ENCODE measurements at places on chromosomes 6 and 20.
A peak's percentile ranks its signal among the peaks of the same experiment; 100 is the strongest.

- DNase-seq: no peak
These were observed 260.8 kb downstream of the ZFAND3 start for GRCh38 chr6:38080360-38080759.

DNA sequence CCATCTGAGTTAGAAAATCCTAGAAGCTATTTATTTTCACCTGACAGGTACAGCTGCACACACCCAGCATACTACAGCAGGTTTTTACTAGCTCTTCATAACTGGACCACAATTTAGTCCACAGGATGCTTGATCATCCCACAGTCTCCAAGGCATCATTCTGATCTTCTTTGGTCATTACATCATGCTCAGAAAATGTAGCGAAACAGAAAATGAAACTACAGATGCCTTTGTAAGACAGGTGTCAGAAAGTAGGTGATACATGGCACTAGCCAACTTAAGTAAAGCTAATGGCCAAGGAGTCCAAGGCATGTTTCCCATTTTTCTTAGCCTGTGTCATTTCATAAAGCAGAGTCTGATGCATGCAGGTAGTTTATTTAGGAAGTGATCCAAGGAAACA lies 102.3 kb downstream of the HTR1B start:
- no peak for DNase-seq

DNA sequence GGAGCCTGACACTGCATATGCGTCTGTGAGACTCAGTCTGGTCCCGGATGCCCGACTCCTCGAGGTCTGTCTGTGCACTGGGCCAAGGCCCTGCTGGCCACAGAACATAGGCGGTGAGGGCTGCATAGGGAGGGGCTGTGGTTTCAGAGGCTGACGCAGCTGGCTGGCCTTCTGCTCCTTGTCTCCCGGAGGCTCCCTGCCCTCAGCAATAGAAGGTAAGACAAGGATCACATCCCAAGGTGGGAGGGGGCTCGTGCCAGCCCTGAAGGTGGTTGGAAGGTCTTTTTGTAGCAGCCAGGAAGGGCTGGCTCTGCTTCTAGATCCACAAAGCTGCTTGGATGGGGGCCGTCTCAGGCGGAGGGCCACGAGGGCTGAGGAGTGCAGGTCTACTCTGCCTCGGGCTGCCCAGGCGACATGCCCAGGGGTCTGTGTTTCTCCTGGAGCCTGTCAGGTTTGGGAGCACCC lies 239.8 kb upstream of the SULF2 start:
- DNase-seq: peak; percentile 95

DNA sequence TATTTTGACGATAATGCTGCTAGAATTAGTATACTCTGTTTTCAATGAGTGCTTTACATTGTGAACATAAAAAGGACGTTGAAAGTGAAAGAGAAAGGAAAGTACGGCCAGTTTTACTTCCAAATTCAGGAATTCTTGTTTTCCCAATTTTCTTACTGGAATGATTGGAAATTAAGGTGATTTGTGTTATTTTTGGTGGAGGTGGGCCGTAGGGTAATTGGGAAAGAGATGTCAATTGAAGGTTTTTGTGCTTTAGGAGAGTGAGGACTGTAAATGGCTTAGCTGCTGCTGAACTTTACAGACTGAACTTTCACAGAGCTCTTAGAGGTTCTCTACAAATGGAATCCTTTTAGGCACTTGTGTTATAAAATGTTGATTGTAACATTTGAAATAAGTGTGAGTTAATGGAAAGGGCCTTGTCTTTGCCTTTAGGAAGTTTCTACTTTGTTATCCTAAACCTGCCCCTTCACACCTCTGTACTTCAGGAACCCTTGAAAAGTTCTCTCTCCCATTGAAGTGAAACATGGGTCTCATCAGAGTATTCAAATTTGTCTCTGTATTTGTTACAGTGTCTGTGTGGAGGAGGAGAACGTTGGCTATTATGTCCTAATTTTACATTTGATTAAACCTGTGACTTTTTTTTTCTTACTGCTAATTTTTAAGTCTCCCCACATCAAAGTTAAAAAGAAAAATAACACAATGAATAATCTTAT lies 256.4 kb downstream of the ARID1B start:
- no peak for DNase-seq

DNA sequence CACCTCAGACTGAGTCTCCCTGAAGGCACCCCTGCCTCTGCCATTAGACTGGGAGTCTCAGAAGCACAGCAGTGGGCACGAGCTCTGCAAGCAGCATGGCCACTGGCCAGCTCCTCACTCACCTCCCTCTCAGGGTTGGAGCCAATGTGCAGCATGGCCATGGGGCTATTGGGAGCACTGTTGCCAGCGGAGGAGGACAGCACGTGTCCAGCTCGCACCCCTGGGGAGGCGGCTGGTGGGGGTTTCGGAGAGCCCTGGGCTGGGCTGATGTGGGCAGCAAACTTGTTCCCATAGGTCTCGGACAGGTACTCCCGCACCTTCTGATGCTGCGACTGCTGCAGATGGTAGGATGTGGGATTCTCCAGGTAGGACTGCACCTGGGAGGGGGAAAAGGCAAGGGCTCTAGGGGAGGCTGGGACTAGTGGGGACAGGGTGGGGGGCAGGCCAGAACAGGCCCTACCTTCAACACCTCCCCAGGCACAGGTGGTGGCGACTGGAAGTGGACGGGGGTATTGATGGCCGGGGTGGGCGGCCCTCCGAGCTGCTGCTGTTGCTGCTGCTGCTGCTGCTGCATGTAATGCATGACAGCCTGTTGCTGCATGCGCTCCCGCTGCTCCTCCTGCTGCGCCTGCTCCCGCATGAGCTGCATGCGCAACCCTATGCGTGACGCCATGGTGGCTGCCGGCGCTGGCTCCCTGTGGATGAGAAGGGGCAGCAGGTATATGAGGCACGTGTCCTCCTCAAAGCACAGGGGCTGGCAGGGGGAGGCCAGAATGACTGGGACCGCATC lies 44.7 kb downstream of the TFEB start:
- DNase-seq: no peak

- DNase-seq: no peak
These were observed 85.0 kb upstream of the CEP85L start for GRCh38 chr6:118736440-118736839.

DNA sequence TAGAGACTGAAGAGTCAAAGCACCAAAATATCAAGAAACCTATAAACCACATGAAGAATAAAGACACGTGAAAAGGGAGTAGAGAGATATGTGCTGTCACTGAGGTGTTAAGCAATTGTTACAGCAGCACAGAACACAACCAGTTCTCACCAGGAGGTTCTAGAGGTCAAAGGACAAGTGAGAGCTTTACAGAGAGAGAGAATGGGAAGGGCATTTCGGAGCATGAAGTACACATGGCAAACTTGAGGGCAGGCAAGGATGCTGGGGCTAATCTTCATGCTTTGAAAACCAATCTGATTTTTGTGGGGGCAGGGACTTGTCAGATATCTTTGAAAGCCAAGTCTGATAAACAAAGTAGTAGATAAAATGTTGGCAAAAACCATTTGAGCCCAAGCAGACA lies 142.3 kb upstream of the NRSN1 start:
- no peak for DNase-seq

- no peak for DNase-seq
These were observed 19.1 kb downstream of the MDFI start for GRCh38 chr6:41657131-41658094.

DNA sequence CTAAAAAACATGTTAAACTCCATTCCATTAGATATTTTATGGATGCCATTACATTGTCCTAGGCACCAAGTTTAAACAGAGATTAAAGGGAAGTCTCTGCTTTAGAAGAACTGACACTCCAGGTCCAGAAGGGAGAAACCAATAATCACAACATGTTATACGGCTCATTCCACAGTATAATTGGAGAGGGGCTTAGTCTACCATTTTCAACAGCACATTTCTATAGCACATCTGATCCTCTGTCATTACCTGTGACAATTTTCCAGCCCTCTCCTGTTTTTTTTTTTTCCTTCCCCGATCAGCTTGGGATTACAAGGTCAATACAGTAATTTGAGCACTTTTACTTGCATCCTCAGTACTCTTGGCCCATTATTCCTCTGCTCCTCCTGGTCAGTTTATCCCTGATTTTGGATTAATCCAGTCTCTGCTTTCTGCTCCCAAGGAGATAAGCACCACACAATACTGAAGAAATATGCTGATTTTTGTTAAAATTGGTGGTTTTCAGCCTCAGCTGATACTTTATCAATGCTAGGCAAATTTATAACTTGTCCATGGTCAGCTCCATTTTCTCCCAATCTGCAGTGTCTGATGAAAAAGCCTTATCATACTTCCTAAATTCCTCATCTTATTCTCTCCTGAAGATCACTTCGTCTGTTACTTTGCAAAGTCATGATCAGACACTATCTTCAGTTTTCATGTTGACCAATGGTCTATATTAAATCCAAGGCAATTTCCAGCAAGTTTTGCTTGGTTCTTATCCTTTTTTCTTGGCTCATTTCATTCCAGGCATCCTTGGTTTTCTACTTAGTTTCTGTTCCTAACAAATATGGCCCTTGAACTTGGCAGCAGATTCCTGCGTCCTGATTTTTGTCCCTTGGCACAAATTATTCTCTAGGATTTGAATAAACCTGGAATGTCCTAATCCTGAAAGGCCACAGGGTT lies 30.8 kb upstream of the SYNCRIP start:
- DNase-seq: no peak

GRCh38 chr6:106855117-106855516 lies 119.4 kb downstream of the CD24 start:
- DNase-seq: peak; percentile 6

DNA sequence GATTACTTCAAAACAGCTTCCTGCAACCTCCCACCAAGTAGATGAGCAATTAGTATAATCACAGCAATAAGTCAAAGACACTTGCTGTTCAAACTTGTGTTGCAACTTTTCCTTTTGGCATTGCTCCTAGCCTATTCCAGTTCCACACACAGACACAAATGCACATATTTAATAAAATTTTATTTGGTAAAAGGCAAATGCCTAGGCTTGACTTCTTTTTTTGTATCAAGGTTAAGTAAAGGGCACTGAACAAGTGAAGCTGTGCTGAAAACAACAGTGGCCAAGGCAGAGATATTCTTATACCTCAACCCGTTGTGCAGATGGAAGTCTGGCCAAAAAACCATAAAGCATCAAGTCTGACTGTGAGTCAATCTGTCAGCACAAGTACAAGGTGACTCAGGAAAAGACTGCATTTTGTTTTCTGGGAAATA lies 708.4 kb upstream of the CITED2 start:
- DNase-seq: peak; percentile 90

DNA sequence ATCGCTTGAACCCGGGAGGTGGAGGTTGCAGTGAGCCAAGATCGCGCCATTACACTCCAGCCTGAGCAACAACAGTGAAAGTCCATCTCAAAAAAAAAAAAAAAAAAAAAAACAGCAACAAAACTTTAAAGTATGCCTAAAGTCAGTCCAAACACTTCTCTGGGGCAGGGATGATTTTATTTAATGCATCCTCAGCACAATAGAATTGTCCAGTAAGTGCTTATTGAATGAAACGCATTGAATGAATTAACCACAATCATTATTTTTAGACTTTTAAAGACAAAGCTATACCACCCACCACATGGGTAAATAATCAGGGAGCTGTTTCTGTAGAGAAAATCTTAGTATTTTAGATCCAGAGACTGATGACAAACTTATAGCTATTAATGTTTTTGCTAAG lies 16.6 kb upstream of the CTAGE9 start:
- no peak for DNase-seq

- DNase-seq: no peak
These were observed 277.7 kb downstream of the ADGB start for GRCh38 chr6:146876271-146877151.

GRCh38 chr6:89148016-89148750 lies 2.3 kb downstream of the PM20D2 start:
- no peak for DNase-seq

DNA sequence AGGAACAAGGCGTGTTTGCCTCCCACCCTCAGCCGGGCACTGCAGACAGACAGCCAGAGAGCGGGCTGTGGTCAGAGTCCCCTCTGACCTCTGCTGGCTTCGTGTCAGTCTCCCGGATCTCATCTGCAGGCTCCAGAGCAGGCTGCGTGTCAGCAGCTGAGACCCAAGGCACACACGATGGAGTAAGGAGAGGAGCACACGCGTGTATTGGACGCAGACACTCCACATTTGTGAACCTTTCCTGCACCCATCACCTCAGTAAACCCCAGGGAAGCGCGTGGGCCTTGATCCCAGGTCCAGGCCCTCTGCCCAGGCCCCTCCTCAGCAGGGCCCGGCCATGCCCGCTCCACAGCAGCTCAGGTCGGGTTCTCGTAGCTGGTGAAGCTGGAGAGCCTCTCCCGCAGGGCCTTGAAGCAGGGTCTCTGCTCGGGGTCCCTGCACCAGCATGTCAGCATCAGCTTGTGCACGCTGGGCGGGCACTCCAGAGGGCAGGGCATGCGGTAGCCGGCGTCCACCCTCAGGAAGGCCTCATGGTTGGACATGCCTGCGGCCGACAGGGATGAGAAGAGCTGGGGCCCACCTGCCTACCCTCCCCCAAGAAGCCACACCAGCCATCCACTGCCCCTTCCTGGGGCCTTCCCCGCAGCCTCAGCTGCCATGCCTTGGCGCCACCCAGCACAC lies 7.9 kb downstream of the PTK6 start:
- no peak for DNase-seq

DNA sequence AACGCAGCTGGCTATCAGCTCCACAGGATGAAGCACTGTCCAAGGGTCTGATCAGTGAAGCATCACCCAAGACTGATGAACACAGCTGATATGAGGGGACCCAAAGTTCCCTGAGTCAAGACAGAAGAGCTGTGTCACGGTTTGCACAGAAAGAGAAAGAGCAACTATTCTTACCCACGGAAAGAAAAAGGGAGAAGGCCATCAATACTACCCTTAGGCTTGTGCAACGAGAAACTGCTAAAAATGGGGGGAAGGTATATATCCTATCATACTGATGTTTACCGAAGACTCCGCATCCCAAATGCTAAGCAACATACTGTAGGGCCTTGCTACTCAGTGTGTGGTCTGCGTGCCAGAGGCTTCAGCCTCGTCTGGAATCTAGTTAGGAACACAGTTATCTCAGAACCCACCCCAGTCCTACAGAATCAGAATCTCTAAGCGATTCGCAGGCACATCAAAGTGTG lies 665 bp downstream of the FASTKD5 start:
- DNase-seq: peak; percentile 52

- DNase-seq: no peak
These were observed 1009.7 kb upstream of the GJE1 start for GRCh38 chr6:141123049-141123448.

DNA sequence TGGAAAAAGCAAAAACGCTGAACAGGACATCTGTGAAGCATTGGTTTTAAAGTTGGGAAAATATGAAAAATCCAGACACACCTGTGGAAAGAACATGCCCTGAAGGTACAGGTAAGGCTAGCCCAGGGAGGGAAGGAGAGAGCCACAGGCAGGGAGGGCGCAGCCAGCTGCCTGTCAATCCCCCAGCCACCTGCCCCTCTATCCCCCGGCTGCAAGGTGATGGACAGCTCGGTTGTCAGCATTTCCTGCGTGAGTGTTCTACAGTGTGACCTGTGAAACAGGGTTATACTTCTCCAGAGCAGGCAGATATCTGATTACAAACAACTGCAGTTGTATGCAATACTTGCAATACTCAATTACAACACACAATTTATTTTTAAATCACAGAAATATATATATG lies 358.1 kb downstream of the SMOC2 start:
- no peak for DNase-seq

- DNase-seq: no peak
These were observed 28.7 kb downstream of the TFAP2A start for GRCh38 chr6:10386220-10386619.

GRCh38 chr6:5100806-5101205 lies 15.7 kb downstream of the PPP1R3G start:
- DNase-seq: no peak

GRCh38 chr6:92427453-92427852 lies 991.9 kb downstream of the EPHA7 start:
- DNase-seq: no peak
